ENCODE measurements at places on chromosomes 13 and 19.

DNA sequence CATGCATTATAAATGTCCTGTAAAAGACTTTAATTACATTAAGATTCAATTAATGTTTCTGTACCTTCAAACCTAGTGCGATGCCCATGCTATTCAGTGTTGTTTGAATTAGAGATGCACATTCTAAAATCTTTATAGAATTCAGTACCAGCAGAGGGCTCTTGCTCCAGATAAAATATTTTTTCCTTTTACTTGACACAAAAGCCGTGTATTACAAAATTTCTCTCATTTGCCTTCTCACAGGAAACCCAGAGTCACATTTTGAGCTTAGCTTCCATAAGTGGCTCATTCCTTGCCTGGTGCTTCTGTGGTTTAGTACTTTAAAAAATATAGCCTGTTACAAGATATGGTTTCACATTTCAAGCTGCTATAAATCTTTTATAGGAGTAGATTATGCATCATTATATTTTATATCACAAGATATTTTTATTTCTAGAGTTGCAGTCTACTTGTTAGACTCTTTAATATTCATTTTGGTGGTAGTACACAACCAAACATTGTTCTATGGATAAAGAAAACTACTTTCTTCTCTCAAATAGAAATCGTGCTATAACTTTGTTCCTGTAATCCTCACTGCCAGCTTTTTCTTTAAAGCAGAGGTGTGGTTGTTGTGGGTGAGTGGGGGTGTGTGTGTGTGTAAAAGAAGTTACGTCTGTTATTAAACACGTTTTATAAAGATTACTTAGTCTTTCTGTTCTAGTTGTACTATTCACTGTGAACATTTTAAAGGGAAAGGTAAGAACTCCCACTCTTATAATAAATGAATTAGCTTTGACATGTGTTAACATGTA, 101.4 kb downstream of the RNF17 start:
- DNase-seq = no peak

- peak; percentile 51 for DNase-seq
Observed at GRCh38 chr19:12364391-12365235, 870 bp downstream of the ZNF442 start.

DNA sequence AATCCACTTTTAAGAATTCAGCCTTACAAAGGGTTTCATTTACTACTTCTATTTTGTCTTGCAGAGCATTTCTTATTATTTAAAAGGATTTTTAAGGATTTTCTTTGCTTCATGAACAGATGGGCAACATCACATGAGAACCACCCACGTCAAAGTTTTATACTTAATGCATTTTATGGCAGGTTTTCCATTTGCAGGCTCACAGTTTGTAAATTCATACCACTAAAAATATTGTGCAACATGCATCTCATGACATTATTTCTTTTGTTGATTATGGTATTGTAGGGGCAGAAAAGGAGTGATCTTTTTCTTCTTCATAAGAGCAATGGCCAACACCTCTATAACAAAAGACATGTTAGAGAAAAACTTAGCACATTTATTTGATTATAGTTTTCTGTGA, 554.0 kb upstream of the SPRY2 start:
- DNase-seq = no peak

DNA sequence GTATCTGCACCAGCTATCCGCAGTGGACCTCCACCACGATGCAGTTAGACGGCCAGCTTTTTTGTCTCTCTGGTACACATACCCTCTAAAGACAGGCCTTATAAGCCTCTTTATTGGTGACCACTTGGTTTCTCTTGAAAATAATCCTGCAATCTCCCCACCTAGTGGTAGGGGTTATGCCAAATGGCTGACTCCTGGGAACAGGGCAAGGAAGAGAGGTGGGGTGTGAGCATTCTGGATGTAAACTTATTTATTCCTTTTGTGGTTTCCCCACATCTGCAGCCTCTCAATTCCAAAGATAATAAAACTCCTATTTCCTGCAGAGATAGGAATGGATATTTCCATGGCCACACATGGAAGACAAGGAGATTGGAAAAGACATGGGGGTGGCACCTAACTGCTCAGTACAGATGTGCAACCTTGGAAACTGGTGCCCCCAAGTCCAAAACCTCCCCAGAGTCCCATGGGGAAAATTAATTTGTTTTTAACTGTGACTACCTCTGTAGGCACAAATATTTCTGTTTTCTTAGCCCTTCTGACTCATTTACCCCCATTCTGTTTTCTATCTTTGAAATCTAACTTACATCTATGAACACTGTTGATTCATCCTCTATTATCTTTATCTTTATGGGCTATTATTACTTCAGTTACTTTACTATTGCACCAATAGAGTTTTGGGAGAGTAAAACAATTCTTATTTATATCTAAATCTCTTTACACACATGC, 112.7 kb upstream of the TSHZ3 start:
- no peak for DNase-seq

DNA sequence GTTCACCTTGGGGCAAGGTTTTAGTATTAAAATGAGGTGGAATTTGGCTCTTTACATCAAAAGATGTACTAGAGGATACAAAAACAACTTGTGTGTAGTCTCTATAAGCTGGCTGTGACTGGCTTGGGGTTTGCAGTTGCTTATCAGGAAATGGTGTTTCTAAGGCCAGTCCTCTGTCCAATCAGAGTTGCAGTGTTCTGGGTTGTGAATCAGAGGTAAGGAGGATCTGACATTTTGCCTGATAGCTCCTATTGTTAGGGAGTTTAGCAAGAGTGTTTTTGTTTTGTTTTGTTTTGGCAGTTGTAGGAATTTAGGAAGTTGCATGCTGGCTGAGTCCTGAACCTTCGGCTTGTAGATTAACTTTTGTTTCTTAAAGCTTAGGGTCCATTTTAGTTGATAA, 20.1 kb upstream of the ESD start:
- no peak for DNase-seq

GRCh38 chr13:25292301-25292700, 5.0 kb upstream of the MTMR6 start:
- no peak for DNase-seq

DNA sequence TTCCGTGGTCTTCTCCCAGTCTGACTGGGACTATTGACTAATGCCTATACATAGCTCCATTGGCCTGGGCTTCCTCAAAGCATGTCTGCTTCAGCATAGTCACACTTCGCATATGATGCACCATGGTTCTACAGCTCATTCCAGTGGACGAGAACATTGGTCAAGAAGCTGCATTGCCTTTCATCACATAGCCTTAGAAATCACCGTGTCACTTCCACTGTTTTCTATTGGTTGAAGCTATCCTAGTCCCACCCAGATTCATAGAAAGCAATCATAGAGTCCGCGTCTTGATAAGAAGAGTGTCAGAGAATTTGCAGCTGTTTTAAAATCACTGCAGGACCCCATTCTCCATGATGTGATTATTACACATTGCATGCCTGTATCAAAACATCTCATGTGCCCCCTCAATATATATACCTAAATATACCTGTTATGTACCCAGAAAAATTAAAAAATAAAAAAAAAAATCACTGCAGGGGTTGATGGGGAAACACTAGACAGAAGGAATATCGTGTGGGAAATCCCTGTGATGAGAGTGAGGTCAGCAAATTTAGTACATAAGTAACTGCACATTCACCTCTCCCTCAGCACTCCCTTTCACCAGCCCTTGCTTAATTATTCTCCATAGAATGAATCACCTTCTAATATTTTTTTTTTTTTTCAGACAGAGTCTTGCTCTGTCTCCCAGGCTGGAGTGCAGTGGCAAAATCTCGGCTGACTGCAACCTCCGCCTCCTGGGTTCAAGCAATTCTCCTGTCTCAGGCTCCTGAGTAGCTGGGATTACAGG, 2.2 kb upstream of the ARHGAP33 start:
- no peak for DNase-seq
